Cerebellar cortex (tissue), 1 donor: ENCODE measurements at places on chromosomes 5 and 9.

GRCh38 chr5:126912616-126913200 lies 117.7 kb downstream of the MARCHF3 start:
- no peak for DNase-seq

- DNase-seq = no peak
Observed at GRCh38 chr5:180665682-180666404, 16.4 kb upstream of the FLT4 start.

DNA sequence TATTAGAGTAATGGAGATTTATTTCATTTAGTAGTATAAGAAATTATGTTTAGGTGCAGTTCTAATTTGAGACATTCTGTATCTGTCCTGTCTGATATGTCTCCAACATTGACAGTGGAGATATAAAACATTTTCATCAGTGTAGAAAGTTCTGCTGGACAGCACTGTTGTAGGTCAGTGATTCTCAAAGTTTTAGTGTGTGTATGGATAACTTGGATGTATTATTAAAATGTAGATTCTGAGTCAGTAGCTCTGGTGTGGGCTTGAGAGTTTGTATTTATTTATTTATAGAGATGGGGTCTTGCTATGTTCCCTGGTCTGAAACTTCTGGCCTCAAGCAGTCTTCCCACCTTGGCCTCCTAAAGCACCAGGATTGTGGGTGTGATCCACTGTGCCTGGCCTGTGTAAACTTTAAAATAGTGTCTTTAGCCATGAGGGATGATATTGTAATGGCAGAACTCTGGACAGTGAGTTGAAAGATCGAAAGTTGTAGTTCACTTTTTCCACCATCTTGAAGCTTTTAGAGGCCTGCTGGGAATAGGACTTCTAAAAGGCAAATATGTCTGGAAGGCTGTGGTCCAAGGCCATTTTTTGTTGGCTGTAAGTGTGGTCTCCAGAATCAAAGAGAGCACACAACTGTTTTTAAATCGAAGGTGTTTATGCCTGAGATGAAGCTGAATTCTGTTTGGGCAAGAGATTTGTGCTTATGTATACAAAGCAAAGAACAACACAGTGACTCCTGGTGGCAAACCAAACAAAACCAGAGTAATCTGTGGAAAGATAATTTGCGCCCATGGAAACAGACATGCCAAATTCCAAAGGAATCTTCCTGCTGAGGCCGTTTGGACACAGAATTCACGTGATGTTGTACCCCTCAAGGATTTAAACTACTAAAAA lies 12.4 kb downstream of the UBAP1 start:
- DNase-seq = peak; percentile 23

DNA sequence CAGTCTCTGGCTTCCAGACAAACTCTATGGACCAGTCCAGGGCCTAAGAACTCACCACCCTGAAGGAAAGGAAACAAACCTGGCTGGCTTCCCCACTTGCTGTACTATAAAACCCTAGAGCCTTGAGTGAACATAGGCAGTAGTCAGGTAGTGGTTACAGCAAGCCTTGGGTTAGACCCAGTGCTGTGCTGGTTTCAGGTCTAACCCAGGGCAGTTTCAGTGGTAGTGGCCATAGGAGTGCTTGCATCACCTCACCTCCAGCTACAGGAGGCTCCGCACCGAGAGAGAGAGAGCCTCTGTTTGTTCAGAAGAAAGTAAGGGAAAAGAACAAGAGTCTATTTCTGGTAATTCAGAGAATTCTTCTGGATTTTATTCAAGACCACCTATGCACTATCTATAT lies 714.1 kb upstream of the CDH10 start:
- DNase-seq = no peak

GRCh38 chr5:6736524-6737042 lies 23.4 kb downstream of the TENT4A start:
- no peak for DNase-seq

GRCh38 chr9:109828254-109828653 lies 48.3 kb downstream of the PALM2AKAP2 start:
- DNase-seq = no peak

DNA sequence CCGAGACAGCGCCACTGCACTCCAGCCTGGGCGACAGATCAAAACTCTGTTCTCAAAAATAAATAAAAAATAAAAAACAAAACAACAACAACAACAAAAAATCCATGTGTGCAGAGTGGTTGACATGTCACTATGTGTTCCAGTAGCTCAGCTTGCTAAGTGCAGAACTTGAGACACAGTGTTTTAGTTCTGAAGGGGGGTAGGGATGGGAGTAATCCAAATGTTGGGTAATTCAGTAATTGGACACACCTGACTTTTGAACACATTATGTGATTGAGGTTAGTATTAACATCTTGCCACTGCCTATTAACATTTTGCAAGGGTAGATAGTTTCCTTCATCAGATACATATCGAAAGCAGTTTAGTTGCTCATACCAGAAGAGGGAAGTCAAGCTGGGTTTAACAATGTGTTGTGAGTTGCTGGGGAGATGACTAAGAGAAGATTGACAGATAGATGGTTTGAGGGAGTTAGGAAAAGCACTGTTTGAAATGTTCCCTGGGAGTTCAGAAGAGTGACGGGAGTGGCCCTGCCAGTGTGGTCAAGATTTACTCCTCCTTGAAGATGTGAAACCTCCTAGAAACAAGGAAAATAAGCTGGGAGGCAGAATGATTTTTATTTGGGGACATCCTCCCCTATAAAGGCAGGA lies 928 bp downstream of the HACD4 start:
- peak; percentile 9 for DNase-seq

GRCh38 chr5:132364319-132364718 lies 5.2 kb upstream of the SLC22A5 start:
- no peak for DNase-seq

- no peak for DNase-seq
Observed at GRCh38 chr5:14400085-14400484, 181.5 kb upstream of the OTULINL start.

- DNase-seq = peak; percentile 22
Observed at GRCh38 chr9:38422555-38423260, 1.5 kb downstream of the IGFBPL1 start.

- no peak for DNase-seq
Observed at GRCh38 chr5:135011355-135012032, 22.5 kb downstream of the PITX1 start.

GRCh38 chr5:154157483-154158378 lies 32.8 kb upstream of the GALNT10 start:
- DNase-seq = peak; percentile 16

GRCh38 chr5:143550986-143551630 lies 147.6 kb upstream of the NR3C1 start:
- no peak for DNase-seq

DNA sequence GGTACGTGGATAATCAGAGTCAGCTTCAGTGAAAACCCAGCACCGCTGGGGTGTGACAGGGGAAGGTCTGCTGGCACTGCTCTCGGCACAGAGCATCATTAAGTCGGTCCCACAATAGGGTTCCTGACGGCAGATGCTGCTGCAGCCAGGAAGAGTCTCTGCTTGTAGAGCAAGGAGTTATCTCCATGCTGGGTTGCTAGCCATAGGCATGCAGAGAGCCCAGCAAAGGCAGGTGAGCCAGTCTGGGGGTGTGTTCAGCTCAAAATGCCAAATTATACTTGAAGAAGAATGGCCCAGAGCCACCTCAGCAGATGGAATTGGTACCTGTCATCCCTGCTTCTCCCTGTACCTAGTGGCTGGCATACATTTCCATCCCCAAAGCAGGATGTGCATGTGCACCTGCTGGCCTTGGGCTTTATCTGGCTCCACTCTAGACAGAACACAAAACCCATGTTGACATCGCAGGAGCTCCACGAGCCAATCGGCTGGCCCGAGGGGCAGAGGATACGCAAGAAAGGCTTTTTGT lies 100.8 kb downstream of the WDR41 start:
- DNase-seq = peak; percentile 94

DNA sequence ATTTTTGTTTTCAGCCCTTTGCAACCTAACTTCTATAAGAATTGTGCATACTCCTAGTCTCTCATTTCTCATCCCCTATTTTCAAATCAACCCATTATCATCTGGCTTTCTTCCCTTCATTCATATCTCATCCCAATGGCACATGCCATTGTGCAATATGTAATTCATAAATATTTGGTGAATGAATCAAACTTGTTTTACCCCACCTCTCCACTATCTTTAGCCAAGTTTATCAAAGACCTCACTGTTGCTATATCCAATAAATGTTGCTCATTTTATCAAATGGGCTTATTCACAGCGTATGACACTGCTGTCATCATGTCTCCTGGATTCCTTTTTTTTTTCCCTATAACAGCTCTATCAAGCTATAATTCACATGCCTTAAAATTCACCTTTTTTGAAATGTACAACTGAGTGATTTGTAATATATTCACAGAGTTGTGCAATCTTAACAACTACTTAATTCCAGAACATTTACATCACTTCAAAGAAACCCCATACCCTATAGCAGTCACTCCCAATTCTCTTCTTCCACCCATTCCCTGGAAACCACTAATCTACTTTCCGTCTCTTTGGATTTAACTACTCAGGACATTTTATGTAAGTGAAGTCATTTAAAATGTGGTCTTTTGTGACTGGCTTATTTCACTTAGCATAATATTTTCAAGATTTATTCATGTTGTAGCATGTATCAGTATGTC lies 214.4 kb upstream of the PAPPA start:
- DNase-seq = no peak

DNA sequence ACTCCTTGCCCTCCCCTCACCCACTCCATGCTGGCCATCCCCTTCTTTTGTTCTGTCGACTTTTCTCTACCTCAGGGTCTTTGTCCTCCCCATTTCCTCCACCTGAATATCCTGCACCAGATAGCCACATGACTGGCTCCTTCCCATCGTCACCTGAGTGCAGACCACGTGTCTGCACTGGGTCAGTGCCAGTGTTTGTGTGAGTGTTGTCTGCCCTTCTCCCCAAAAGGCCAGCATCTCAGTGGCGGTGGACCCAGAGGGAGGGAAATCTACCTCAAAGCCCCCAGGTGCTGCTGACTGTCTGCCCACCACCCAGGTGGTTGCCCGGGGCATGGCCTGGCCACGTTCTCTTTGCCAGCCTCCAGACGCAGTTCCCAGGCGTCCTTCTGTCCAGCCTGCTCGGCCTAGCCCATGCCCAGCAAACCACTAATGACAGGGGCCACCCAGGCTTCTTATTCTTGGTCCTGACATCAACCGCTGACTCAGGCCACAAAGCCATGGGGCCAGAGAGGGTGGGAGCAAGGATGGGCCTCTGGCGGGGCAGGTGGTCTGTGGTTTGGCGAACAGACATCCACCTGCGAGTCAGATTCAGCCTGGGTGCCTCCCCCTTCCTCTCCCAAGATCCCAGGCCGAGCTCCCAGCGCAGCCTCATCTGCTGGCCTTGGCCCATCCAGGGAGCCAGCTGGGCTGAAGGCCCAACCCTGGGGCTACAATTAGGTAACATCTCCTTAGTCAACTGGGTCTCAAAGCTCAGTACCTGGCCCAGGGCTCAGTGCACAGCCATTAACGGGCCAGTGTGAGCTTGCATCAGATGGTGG lies 5.5 kb upstream of the NINJ1 start:
- no peak for DNase-seq

DNA sequence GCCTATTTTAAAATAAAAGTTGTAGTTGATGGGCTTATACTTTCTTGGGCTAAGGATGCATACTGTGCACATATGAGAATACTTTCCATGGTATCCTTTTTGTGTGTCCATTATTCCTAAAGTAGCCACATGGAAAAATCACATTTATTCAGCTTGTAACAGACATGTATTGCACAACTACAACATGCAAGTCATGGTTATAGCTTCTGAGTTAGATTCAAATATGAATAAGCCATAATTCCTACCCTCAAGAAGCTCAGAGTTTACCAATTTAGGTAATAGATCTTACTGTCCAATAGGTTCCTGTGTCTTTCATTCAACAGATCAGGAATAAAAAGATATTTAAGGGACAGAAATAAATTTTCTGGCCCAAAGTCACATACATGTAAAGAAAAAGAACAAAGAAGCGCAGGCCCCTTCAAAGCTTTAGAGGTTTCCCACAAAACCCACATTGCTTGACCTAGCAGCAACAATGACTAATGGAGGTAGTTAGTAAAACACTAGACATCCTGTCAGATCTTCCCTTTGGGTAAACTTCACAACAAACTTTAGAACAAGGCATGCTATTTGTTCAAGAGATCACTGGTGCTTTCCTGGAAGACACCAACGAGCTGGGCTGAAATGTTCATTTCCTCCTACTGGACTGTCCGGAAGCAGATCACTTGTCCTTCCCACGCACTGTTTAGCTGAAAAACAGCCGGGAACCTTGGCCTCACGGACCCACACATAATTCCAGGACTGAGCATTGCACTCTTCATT lies 78.4 kb upstream of the ITGA1 start:
- no peak for DNase-seq
